CD4-positive, alpha-beta T cell treated with Interleukin-1 beta for 1 hour (primary cell): ENCODE measurements at places on chromosomes 1 and 21.

GRCh38 chr1:65175171-65176055 lies 27.4 kb downstream of the AK4 start:
- no peak for DNase-seq

GRCh38 chr1:11188381-11188780 lies 774 bp upstream of the ANGPTL7 start:
- no peak for DNase-seq

DNA sequence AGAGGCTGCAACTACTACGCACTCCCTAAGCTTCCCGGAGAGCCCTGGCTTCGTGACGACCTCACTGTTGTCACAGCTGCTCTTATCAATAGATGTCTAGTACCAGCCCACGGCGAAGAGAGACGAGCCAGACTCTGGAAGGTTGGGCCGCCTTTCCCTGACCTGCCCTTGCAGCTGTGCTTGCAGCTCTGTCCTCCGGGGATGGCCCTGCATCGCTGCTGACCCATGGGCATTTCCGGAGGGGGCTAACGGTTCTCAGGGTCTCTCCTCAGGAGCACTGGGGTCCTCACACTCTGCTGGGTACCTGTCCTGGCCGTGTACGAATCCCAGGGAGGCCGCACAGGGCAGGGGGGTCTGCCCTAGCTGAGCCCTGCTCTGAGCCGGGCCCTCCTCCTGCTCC lies 93.8 kb upstream of the COL6A1 start:
- no peak for DNase-seq

GRCh38 chr1:8910914-8911313 lies 32.4 kb upstream of the ENO1 start:
- DNase-seq = no peak

DNA sequence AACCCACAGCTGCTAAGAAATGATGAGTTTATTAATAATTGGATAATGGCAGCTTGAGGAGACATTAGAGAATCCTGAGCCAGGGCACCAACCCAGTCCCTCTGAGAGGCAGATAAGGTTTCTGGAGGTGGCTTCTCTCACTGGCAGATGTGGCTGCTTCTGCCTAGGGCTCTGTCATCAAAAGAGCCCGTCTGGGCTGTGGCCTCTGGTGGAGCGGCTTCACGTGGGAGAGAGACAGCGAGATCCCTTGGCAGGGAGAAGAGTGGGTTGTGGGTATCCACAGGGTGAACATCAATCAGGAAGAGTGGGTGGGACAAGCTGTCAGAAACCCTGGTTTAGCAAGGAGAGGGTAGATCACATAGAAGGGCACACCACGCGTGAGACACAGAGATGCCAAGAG lies 30.0 kb downstream of the VWA5B1 start:
- no peak for DNase-seq

DNA sequence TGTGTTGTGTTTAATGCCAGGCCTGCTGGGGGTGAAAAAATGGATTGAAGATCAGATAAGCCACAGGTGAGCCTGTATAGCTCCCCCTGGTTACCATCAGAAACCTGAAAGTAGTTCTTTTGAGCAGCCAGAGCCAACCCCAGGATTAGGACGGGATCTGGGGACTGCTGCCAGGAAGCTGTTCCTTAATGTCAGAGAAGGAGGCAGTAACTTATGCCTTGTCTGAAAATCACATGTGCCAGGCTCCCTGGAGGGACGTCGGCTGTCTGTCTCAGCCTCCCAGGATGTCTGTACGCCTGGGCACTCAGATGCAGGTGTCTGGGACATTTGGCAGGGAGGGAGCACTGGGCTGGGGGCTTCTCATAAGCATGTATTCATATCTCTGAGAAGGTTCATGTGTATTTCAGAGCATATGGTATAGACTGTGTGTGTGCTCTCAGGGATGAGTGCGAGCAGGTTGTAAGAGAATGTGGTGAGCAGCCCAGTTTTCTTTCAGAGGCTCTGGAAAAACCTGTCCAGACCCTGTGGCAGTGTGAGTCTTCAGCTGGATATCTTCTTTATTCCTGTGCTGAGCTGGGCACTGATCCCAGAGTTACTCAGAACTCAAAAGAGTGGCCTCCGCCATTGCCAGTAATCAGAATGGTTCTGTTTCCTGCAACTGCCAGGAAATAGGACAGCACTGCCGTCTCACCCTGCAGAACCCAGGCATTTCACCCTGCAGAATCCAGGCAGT lies 2.8 kb downstream of the FAM43B start:
- DNase-seq = no peak

DNA sequence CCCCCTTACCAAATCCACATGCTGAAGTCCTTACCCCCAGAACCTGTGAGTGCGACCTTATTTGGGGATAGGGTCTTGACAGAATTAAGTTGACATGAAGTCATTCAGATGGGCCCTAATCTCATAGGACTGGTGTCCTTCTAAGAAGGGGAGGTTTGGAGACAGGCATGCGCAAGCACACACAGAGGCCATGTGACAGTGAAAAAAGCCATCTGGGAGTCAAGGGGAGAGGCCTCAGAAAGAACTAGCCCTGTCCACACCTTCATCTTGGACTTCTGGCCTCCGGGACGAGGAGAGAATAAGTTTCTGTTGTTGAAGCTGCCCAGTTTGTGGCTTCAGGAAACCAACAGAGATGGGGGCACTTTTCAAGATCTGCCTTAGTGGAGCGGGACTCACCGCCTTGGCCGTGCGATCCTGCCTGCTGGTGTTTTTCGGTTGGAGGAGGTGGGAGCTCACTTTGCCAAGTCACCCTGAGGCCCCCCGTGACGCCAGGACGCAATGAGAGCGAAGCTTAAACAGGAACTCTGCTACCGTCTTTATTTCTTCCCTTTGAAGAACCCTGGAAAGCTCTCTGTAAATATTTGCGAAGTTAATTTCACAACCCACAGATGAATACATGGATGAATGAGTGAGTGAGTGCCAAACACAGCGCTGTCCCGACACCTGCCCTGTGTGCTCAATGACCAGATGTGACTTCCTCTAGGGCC lies 42.5 kb upstream of the C1orf174 start:
- DNase-seq = no peak

- DNase-seq = no peak
These were observed 541.3 kb downstream of the OMA1 start for GRCh38 chr1:58005212-58005611.
